Trophoblast cell (in vitro differentiated cells and primary cell): ENCODE measurements at places on chromosomes 3 and 15.

DNA sequence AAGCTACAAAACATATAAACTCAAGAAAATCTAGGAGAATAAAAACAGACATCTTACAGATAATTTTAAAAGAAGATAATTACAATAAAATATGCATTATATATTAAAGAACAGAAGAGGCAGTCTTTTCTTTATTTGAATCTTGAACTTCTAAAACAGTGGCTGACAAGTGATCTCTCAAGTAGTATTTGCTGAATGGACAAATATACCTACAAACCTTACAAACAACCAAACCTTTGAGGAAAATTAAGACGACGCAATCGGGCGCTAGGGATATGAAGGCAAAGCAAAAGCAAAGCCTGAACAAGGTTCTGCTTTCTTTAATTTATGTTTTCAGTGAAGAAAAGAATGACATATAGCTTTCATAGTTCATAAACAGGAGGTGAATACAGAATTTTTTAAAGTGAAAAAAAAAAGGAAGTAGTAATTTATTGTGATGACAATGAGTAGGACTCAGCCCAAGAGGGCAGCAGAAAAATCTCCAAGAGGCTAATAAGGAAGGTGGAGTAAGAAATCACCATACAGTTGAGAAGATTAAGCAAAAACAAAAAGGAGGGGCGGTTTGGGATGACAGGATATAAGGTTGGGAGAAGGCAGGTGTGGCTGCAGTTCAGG lies 347.8 kb downstream of the TBC1D5 start:
- no peaks in the 10 kb centered on the region for H3K4me1 ChIP-seq
- no peaks in the 10 kb centered on the region for H3K36me3 ChIP-seq
- H3K27ac ChIP-seq = no peak overlapping the region
- no peak overlapping the region for H3K4me3 ChIP-seq

GRCh38 chr3:15289661-15290060 lies 42.7 kb downstream of the SH3BP5 start:
- no peak for DNase-seq
- no peak overlapping the region for H3K27ac ChIP-seq
- H3K4me1 ChIP-seq = peaks cover 9% of the 10 kb centered on the region
- H3K36me3 ChIP-seq = peaks cover 16% of the 10 kb centered on the region
- no peak overlapping the region for H3K4me3 ChIP-seq

GRCh38 chr3:196166741-196167140 lies 44.5 kb downstream of the ZDHHC19 start:
- H3K36me3 ChIP-seq = no peaks in the 10 kb centered on the region
- H3K4me1 ChIP-seq = peaks cover 6% of the 10 kb centered on the region
- no peak for DNase-seq
- no peaks in the 10 kb centered on the region for H3K27me3 ChIP-seq

GRCh38 chr3:183555541-183556081 lies at the start of gene KLHL6:
KLHL6 (minus strand) TSS chr3:183555706; CDS start chr3:183555653, 53 bp downstream.
- no peak within 1 kb of the TSS for H3K27ac ChIP-seq
- no peak within 1 kb of the TSS for H3K4me3 ChIP-seq
- DNase-seq = no peak
- H3K4me1 ChIP-seq = peaks cover 4% of the 10 kb centered on the region
- no peaks in the 10 kb centered on the region for H3K27me3 ChIP-seq

- H3K4me1 ChIP-seq = peaks cover 15% of the 10 kb centered on the region
- no peaks in the 10 kb centered on the region for H3K36me3 ChIP-seq
- no peak overlapping the region for H3K4me3 ChIP-seq
- H3K27me3 ChIP-seq = no peaks in the 10 kb centered on the region
- DNase-seq = no peak
These were observed 100.4 kb upstream of the NR2E3 start for GRCh38 chr15:71709808-71710418.

- H3K4me3 ChIP-seq = no peak overlapping the region
- peaks cover 2% of the 10 kb centered on the region for H3K4me1 ChIP-seq
- no peaks in the 10 kb centered on the region for H3K27me3 ChIP-seq
- no peak overlapping the region for H3K27ac ChIP-seq
- H3K36me3 ChIP-seq = peaks cover 2% of the 10 kb centered on the region
- peak; percentile 5 for DNase-seq
These were observed 29.0 kb downstream of the GYG1 start for GRCh38 chr3:149020196-149020838.

GRCh38 chr3:61381745-61382392 lies 130.6 kb upstream of the FHIT start:
- H3K27ac ChIP-seq = no peak overlapping the region
- no peak overlapping the region for H3K4me3 ChIP-seq
- no peaks in the 10 kb centered on the region for H3K4me1 ChIP-seq
- no peaks in the 10 kb centered on the region for H3K27me3 ChIP-seq
- H3K36me3 ChIP-seq = no peaks in the 10 kb centered on the region

GRCh38 chr3:140711390-140712035 lies 33.6 kb downstream of the TRIM42 start:
- H3K36me3 ChIP-seq = no peaks in the 10 kb centered on the region
- no peaks in the 10 kb centered on the region for H3K27me3 ChIP-seq
- DNase-seq = no peak
- no peaks in the 10 kb centered on the region for H3K4me1 ChIP-seq

GRCh38 chr15:54345301-54345700 lies 367.1 kb downstream of the UNC13C start:
- no peaks in the 10 kb centered on the region for H3K4me1 ChIP-seq
- H3K27me3 ChIP-seq = no peaks in the 10 kb centered on the region
- no peaks in the 10 kb centered on the region for H3K36me3 ChIP-seq
- no peak for DNase-seq
- no peak overlapping the region for H3K4me3 ChIP-seq
